ENCODE measurements at places on chromosomes 4 and X.

DNA sequence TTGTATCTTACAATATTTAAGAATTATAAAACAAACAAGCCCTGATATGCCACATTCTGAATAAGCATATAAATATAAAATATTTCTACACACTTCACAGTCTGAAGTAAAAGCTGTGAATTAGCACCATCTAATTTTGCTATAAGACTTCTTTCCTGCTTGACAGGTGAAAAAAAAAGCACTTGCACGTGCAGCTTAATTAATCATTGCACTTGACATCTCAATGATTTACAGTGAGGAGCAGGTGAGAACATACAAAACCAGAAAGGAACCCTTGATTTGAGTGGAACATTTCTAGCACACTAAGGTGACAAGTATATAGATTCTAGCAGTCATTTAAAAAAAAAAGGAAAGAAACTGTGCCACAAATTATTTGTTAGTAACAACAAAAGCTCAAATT, 47.9 kb downstream of the CHIC2 start:
- DNase-seq = no peak

GRCh38 chr4:168514249-168514852, 17.5 kb downstream of the PALLD start:
- peak; percentile 65 for DNase-seq

- DNase-seq = no peak
These were observed 36.9 kb downstream of the ANKRD17 start for GRCh38 chr4:73221734-73222133.

- DNase-seq = no peak
These were observed 113.8 kb upstream of the LRPAP1 start for GRCh38 chr4:3645711-3646679.

- DNase-seq = no peak
These were observed 547.8 kb upstream of the PCDH7 start for GRCh38 chr4:30172416-30172815.

DNA sequence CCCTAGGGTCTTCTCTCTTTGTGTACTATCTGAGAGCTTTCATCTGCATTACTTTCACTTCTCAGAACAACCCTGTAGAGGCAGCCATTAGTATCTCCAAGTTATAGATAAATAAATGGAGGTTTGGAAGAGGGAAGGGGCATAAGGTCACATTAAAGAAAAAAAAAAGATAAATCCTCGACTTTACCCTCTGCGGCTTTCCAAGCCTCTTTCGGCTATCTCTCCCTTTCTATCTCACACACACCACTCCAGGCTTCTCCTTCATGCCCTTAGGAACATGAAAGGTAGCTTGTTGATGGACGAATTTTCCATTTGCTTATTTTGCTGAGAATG, 660 bp upstream of the ARHGEF9 start:
- no peak for DNase-seq

DNA sequence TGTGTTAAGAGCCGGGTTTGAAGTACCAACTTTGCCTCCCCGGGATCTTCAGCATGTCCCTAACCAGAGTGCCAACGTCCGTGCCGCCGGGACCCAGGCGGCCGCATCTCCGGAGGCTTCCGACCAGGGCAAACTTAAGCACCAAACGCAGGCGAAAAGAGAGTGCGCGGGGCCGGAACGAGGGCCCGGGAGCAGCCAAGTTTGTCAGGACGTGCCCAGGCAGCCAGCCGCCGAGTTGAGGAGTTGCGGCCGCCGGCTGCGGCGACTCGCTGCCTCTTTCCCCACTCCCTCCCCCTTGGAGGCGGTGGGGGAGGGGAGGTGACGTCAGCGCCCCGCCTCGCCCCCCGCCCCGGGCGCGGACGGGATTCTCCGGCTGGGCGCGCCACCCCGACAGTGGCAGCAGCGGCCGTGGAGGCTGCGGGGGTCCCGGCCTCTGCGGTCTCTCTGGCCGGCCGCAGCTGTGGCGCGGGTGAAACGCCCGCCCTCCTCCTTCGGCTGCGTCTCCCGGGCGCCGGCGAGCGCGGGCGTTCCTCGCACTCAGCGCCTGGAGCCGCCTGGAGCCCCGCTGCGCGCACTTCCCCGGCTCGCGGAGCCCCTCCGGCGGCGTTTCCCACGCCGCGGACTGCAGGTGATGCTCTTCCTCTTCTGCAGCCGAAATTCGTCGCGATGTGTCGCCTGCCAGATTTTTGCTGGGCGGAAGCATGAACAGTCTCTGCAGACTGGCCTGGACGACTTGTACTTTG, 2.9 kb upstream of the FAT1 start:
- DNase-seq = peak; percentile 83

Measured in choroid plexus epithelial cell (primary cell).